CD4-positive, alpha-beta memory T cell (primary cell): ENCODE measurements at places on chromosomes 2 and 18. TPM values are rescaled to one million over a fixed set of nuclear protein-coding genes. Genes with fewer than 3 reads are reported as not detected.
A peak's percentile ranks its signal among the peaks of the same experiment; 100 is the strongest.

DNA sequence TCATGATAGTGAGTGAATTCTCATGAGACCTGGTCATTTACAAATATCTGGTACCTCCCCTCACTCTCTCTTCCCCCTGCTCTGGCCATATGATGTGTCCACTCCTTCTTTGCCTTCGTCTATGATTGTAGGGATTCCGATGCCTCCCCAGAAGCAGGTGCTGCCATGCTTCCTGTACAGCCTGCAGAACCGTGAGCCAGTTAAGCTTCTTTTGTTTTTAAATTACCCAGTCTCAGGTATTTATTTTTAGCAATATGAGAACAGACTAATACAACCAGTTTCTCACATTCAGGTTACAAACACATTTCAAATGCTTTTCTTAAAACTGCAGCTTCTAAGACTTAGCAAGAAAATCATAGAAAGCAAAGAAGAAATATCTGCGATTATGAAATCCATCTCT is 321.2 kb upstream of the CDH7 start:
- no peaks in the 10 kb centered on the region for H3K27me3 ChIP-seq
- H3K4me1 ChIP-seq = no peaks in the 10 kb centered on the region
- no peaks in the 10 kb centered on the region for H3K36me3 ChIP-seq
- H3K4me3 ChIP-seq = no peak overlapping the region

- H3K27ac ChIP-seq = no peak overlapping the region
- H3K4me3 ChIP-seq = no peak overlapping the region
- H3K4me1 ChIP-seq = no peaks in the 10 kb centered on the region
- H3K36me3 ChIP-seq = no peaks in the 10 kb centered on the region
- DNase-seq = no peak
These were observed 86.8 kb downstream of the ESCO1 start for GRCh38 chr18:21513741-21514140.

GRCh38 chr2:168515502-168515901 is 59.4 kb downstream of the CERS6 start:
- no peaks in the 10 kb centered on the region for H3K4me1 ChIP-seq
- H3K27ac ChIP-seq = no peak overlapping the region
- H3K27me3 ChIP-seq = no peaks in the 10 kb centered on the region
- no peak for DNase-seq

Gene MATN3
- total RNA-seq = not detected

Gene CRYBA2
- total RNA-seq = not detected

DNA sequence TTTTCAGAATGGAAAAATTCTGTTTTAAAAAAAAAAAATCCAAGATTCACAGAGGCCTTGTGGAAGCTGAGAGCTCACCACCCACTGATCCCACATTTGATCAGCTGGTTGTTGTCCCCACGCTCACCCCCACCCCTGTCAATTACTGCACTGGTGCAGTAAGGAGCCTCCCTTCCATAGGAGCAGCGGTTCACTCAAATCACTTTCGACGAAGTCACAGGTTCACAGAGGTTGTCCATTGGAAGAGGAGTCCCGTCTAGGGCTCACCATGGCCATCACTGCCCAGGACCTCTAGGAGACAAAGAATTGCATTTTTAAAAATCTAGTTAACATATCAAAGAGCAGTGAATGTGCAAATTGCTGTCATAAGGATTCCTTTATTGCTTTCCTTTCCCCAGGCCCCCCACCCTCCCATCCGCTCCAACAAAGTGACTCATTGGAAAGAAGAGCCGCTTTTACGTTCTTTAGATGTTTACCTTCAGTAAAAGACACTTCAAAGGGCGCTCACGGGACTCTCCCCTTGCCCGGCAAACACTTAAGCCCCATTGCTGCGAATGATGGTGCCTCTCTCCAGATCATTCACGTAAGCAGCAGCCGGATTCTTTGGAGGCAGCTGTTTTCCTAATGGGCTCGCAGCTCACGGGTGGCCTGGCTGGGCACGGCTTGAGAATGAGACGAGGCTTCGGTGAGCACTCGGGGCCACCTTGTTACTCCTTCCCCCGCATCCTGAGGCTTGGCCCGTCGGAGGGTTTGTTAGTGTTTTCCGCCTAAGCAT is 165.5 kb upstream of the SALL3 start:
- no peaks in the 10 kb centered on the region for H3K36me3 ChIP-seq
- H3K4me3 ChIP-seq = no peak overlapping the region
- no peaks in the 10 kb centered on the region for H3K4me1 ChIP-seq
- no peaks in the 10 kb centered on the region for H3K27me3 ChIP-seq

GRCh38 chr2:231163414-231164095 is 34.9 kb upstream of the ARMC9 start:
- peaks cover 11% of the 10 kb centered on the region for H3K4me1 ChIP-seq
- no peak overlapping the region for H3K27ac ChIP-seq
- H3K27me3 ChIP-seq = no peaks in the 10 kb centered on the region
- no peak overlapping the region for H3K4me3 ChIP-seq
- H3K36me3 ChIP-seq = peaks cover 31% of the 10 kb centered on the region

- no peak overlapping the region for H3K27ac ChIP-seq
- H3K4me3 ChIP-seq = no peak overlapping the region
- DNase-seq = peak; percentile 30
- no peaks in the 10 kb centered on the region for H3K4me1 ChIP-seq
These were observed 88.5 kb downstream of the DYNAP start for GRCh38 chr18:54679318-54680149.
